ENCODE measurements at places on chromosomes 7 and 10.

DNA sequence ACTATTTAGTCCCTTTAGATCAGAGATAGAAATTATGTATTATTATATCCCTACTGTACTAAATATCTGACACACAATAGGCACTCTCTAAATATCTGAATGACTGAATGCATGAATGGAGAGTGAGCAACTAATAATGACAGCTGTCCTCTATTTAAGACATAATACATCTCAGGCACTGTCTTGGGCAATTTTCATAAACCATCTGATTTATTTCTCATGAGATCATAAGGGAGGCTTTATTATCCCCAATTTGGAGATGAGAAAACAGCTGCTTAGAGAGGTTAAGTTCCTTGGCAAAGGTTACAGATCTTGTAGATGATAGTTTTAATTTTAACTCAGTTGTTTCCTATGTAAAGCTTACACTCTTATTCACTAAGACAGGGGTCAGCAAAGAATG, 570.6 kb downstream of the GRM8 start:
- DNase-seq: no peak

- no peak for DNase-seq
Measured at GRCh38 chr10:132630666-132631337, 93.2 kb downstream of the INPP5A start.

DNA sequence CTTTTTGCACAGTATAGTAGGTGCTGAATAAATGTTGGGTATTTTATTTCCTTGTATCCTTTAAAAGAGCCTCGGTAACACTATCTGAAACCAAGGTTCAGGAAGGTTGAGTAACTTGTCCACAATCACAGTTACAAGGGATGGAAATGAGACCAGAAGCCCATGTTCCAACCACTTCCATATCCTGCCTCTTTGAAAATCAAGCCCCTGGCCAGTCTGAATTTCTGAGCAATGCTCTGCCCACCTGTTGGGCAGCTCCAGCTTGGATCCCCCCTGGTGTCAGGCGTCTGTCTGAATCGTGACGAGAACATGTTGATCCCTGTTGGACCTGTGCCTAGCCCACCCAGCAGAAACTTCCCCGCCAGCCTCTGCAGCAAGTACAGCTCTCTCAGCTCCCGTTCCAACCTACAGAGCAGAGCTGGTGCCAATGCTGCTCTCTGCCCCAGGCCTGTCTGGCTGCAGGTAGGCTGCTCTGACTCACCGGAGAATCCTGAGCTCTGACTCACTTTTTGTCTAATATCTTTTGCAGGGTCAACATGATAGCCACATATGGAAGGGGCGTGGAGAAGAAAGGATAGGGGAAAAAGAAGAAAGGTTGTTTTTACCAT, 595.5 kb downstream of the INHBA start:
- DNase-seq: no peak

DNA sequence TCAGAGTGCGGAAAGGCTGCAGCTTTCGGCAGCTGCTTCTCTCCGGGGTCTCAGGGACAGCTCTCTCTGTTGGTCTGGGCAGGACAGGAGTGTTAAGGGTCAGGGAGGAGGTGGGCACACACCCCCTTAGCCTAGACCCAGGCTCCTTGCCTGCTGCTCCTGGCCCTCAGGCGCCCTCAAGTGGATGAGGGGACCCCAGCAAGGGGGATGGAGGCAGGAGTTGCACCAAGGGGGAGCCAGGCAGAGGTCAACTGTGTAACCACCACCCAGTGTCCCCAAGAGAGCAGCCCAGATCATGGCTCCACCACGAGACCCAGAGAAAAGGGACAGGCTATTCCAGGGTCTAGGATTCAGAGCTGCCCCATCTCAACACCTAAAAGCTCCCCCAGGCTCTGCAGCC, 26.9 kb downstream of the SPOCK2 start:
- DNase-seq: no peak

GRCh38 chr10:5434017-5434753, 21.8 kb downstream of the NET1 start:
- no peak for DNase-seq

DNA sequence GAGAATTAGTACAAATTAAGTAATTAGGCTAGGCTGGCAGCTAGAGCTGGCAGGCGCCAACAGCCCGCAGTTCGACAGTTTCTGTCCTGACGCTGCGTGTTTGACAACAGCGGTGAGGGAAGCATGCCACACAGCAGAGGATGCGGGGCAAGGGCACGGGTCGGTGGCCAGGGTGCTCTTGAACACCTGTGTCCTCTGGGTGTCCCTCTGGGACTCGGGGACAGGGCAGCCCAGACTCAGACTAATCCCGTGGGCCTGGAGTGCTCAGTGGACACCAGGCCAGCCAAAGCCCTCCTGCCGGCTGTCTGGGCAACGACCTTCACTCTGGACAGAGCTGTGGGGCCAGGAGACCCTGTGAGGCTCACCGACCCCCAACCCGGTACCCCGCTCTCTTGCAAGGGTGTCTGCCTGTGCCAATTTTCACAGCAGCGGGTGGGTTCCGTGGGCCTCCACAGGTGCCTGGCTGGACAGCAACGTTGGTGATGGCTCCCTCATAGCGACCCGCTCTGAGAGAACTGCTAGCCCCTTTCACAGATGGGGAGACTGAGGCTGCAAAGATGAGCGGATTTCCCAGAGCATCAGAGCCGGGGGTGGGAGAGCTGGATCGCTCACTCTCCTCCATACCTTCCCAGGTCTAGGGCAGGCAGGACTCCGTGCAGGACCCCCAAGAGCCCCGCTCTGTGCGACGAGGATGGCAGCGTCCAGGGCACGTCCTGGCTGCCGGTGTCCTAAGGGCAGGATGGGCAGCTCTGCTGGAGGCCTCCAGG, 48.5 kb downstream of the FOXL3 start:
- DNase-seq: no peak

GRCh38 chr10:4541292-4541691, 284.7 kb upstream of the AKR1E2 start:
- no peak for DNase-seq

DNA sequence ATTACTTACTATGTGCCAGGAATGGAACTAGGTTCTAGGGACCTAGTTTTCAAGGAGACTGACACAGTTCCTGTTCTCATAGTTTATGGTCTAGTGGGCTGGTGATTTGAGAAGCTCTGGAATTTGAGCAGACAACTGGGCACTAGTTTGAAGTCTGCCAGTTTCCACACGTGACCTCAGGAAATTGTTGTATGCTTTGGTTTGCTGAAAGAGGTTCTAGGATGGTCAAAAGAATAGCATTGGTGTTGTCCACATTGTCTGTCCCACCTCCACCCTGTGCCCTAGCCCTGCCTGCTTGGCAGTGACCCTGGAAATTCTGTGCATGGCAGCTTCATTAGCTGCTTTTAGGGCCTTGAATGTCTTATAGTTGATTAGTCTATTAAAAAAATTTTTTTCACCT, 28.7 kb downstream of the GBF1 start:
- DNase-seq: no peak

DNA sequence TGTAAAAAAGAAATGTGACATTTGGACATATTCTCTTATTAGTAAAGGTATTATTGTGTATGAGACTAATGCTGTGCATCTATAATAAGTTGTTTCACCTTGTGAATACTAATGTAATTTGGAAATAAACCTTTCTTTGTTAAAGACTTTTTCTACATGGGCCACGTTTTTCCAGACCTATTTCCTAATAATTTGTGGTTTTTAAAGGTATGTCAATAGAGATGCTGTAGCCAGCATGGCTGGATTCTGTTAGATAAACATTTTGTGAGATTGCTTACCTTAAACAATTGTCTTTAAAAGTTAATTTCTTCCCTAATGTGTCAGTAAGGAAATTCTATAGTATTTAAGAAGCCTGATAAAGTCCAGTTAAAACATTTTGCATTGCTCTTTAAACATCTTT, 56.0 kb downstream of the KAT6B start:
- no peak for DNase-seq

- DNase-seq: no peak
Measured at GRCh38 chr10:6027929-6028328, 34.2 kb downstream of the IL2RA start.

DNA sequence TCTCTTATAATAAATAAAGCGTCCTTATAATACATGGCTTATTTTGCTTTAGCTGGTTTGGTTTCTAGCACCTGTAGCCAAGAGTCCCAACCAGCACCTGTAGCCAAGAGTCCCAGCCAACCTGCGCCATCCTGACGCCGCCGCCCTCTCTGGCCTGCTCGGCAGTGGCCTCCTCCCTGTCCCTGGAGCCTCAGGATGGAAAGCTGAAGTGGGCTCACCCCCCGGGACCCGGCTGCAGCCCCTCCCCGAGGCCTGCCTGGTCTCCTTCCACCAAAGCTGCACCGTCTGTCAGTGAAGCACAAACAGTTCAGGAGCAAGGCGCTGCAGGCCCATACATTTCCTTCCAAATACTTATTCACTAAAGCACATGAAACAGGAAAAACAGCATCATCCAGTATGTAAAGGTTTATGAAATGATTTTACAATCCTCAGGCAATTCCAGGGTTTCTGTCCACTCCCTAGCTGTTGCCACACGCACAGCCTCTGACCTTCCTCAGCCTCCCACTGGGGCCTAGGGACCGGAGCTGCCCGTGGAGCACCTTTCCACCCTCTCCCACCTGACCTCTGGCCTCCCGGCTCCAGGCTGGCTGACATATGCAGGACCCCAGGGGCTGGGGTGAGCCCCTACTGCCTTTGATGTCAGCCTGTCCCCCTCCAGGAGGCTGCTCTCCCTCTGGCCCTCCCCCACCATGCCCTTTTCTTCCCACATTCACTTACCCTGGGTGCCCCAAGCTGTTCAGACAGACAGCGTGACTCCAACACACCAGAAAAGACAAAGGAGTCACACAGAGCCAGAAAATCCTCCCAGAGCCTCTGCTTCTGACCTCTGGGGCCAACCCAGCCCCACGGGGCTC, 149.6 kb upstream of the PPP2R2D start:
- no peak for DNase-seq

DNA sequence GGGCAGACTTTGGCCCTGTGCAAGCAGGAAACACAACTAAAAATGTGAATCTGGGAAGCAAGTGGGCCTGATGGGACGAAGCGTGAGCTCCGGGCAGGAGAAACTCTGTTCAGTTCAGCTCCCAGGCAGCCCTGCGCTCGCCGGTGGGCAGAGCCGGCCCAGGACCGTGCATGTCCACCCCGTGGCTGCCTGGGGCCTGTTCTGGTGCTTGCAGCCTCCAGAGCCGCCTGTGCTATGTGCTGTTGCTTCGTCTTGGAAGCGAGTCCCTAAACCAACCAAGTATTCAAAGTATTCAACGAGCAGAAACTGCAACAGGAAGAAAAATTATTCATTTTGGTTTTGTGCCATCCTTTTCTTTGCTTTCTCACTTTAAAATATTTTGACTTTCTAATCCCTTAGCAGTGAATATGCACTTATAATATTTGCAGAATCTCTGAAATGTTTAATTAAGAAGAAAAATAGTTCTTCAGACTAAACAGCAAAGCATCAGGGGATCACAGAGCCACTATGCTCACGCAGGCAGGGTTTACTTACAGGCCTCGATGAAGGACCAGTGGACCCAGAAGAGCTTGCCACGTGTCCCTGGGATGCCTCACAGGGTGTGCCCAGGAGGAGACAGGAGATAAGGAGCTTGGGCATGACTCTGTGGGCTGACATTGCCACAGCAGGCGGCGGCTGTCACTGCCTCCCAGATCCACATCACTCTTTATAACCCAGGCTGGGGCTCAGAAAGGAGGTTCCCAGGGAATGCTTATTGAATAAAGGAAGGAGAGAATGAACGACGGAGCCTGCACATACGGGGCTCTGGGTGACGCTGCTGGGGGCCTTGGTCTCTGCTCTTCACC, 45.6 kb downstream of the VIPR2 start:
- DNase-seq: no peak

GRCh38 chr7:116970238-116970910, 17.1 kb downstream of the ST7 start:
- no peak for DNase-seq

DNA sequence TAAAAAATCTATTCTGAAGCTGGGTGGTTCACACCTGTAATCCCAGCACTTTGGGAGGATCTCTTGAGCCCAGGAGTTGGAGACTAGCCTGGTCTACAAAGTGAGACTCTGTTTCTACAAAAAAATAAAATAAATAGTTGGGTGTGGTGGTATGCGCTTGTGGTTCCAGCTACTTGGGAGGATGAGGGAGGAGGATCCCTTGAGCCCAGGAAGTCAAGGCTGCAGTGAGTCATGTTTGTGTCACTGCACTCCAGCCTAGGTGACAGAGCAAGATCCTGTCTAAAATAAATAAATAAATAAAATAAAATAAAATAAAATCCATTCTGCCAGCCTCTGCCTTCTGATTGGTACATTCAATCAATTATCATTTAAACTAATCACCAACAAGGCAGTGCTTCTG, 17.5 kb downstream of the ZNF33A start:
- DNase-seq: no peak

DNA sequence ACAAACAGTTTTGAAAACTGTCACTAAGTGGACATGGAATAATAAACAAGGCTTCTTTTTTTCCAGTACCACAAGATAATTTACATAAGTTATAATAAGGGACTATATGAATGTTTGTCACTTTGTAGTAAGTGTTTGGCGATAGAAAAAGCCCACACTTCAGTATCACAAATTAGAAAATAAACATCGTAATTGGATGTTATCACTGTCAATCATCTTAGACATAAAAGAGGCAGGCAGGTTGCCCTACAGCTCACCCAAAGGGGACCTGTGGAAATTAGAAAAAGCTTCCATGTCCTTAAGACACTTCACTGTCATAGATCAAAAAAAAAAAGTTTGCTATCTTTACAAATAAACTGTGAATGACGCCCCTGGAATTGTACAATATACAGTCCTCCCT, 3.6 kb upstream of the NOC3L start:
- no peak for DNase-seq

DNA sequence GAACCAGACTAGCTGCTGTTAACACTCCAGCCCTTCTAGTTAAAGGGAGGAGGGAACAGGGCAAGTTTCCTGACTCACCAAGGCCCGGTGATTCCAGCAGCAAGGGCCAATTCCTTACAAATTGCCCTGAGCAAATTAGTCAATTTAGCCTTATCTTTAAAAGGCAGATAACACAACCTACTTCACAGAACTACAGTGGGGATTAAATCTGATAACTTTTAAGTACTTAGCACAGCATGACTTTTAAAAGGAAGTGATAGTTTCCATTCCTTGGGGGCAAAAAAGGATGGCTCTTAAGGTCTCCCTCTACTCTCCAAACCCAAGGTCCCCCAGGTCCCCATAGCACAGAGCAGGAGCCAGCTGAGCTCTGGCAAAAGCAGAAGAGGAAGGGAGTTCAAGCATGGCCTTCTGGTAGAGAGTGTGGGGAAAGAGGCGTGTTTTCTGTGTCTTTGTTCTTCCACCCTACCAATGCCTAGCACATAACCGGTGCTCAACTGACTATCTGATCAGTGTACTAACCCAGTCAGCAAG, 4.0 kb downstream of the CDCA7L start:
- DNase-seq: no peak

- no peak for DNase-seq
Measured at GRCh38 chr7:20574784-20575720, 40.4 kb upstream of the ABCB5 start.
